ENCODE measurements at places on chromosomes 7 and 10.

DNA sequence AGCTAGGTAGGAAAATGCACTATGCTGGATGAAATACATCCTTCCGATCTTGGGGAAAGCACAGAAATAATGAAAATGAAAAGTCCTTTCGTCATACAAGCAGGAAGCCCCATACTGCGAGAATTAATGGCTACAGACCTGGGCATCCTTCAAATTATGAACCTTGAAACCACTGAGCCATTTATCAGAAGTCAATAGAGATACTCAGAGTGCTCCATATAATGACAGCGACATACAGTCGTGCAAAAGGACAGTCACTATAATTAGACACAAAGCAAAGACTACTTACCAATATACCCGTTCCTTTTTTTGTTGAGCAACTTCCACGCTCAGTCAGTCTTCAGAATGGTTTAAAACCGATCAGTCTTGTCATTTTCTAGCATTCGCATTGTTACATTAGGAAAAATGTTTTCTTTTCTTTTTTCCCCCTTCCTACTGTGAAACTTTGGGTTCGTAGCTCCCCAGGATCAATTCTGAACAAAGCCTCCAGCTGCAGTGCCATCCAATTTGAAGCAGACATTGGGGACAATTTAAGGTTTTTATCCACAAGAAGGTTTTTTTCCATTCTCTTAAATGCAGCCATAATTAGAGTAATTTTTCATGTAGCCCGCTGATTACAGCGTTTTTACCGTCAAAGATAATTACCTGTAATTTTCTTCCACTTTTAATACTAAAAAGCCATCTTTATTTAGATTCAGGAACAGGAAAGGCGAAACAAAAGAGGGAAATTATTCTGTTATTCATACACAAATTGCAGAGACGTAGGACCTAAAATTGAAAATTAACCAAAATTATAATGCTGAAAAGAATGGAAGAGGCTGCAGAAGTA is 6.4 kb downstream of the DLX6 start:
- DNase-seq, result no peak

DNA sequence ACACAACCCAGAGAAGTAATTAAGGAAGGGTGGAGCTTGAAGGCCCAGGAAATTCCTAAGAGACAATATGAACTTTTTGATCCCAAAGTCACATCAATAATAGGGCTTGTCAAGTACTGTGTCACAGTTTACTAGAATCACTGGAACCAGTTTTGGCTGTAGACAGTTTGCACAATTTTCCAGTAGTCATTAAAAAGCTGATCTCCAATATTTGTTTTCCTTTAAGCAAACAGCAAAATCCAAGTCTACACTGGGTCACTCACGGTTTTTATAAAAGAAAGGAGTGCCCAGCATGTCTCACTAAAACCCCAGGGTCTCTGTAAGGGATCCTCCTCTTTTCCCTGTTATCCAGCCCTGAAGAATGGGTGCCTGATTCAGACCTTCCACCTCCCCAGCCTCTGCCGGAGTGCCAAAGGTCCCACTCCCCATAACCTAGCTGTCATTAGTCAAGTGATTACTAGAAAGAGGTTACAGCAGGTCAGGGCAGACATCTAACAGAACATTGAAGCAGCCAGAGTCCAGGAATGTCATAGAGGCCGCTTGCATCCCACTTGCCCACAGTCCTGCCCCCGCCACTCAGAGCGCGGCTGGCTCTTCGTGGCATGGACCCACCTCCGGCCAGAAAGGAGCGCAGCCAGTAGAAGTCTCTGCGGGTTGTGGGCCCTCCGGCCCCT is 552 bp downstream of the SLC25A16 start:
- DNase-seq, result no peak

DNA sequence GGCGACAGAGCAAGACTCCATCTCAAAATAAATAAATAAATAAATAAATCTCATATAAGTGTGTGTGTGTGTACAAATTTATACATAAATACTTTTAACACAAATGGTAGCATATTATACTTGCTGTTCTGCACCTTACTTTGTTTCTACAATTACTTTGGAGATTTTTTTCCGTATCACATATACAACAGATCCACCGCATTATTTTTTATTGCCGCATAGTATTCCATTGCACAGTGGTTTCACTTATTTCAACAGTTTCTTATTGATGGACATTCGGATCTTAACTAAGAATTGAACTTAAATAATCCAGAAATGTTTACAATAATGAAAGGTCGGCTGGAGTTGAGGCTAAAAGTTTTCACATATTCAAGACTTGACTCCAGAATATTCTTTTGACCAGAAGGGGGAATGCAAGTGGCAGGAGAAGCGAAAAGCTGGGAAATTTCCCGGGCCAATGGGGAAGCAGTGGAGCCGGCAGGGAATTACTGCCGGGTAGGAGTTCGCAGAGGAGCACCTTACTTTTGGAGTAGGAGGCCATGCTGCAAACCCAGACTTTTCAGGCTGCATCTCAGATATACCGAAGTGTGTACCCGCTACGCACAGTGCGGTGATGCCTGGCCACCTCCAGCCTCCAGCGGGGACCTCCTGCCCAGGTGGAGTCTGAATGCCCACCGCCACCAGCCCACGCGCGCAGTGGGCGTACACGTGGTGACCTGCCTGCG is 415 bp upstream of the CNNM1 start:
- DNase-seq, result no peak

- no peak for DNase-seq
These were observed 19.3 kb upstream of the PHYH start for GRCh38 chr10:13319166-13319565.

- DNase-seq, result no peak
These were observed 225.3 kb upstream of the POT1 start for GRCh38 chr7:125154930-125155329.
